ENCODE measurements at places on chromosomes 6 and 20.

GRCh38 chr6:72976484-72976883, 248.8 kb downstream of the KHDC1L start:
- no peak for DNase-seq

DNA sequence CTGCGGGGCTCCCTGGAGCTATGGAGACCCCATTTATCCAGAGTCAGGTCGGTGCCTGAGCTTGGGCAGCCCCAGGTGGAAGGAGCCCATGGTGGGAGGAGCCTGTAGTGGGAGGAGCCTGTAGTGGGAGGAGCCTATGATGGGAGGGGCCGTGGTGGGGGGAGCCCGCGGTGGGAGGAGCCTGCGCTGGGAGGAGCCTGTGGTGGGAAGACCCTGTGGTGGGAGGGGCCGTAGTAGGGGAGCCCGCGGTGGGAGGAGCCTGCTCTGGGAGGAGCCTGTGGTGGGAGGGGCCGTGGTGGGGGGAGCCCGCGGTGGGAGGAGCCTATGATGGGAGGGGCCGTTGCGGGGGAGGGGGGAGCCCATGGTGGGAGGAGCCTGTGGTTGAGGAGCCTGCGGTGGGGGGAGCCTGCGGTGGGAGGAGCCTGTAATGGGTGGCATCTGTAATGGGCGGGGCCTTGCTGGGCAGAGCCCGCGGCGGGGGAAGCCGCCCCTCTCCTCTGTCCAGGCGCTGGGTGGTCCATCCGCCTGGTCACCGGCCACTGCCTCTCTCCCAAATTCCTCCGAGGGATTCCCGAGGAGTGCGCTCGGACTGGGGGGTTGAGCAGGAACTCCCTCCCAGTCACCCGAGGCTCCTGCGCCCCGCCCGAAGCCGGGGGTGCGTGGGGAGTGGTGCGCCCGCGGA, 567 bp upstream of the FNDC11 start:
- peak; percentile 86 for DNase-seq

- DNase-seq, result no peak
Measured at GRCh38 chr20:16530201-16530681, 43.0 kb downstream of the KIF16B start.

- DNase-seq, result no peak
Measured at GRCh38 chr6:80566361-80566760, 459.9 kb downstream of the BCKDHB start.

DNA sequence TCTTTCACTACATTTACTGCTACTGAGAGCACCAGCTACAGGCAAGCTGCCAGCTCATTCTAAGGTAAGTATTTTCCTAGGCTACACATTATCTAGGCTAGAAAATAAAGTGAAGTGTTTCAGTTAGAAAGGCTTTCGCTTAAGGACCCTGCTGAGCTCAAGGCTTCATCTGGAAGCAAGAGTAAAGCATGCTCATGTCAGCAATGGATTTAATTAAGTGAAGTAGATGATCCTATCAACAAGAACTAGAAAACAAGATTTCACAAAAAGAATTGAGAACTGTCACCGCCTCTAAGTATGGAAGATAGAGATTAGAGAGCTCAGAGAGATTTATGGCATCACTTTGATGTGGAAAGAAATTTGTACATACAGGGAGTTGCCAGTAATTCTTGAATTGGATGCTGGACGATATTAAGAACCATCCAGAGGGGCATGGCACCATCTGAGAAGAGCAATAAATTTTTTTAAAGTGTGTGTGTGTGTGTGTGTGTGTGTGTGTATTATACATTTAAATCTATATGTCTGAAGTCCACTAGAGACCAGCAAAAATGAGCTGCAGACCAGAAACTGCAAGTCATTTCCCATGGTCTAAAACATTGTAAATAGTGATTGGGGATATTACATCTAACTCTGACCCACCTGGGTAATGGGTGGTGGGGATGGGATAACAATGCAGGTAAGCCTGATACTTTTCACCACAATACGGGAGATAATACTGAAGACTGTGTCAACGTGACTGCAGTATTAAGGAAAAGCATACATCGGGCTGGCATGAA, 105.2 kb upstream of the MAP7 start:
- no peak for DNase-seq

DNA sequence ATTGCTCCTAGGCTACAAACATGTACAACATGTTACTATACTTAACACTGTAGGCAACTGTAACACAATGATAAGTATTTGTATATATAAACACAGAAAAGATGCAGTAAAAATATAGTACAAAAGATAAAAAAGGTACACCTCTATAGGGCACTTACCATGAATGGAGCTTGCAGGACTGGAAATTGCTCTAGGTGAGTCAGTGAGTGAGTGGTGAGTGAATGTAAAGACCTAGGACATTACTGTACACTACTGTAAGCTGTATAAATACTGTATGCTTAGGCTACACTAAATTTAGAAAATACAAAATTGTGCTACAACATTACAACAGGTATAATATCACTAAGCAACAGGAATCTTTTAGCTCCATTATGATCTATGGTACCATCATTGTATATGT, 312.0 kb upstream of the PREP start:
- DNase-seq, result no peak

DNA sequence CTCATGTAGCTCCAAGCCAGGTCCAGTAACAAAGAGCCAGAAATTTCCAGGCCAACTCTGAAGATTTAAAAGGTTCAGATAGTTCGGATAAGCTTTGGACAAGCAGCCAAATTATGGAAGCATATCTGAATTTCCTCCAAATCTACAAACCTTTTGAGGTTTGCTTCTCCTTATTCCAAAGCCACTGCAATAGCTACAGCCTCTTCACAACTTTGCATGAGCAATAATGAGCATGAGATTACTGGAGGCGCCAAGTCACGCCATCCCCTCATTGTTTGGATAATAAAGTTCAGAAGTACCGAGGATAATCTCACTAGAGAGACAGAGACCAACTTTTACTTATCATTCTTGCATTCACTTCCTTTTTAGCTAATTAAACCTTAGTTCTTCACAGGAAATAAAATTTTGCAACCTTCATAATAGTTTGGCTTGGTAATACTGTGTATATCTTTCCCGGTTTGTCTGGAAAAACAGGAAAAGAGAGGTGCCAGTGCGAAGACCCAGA, 329.6 kb upstream of the RSPO3 start:
- DNase-seq, result no peak

DNA sequence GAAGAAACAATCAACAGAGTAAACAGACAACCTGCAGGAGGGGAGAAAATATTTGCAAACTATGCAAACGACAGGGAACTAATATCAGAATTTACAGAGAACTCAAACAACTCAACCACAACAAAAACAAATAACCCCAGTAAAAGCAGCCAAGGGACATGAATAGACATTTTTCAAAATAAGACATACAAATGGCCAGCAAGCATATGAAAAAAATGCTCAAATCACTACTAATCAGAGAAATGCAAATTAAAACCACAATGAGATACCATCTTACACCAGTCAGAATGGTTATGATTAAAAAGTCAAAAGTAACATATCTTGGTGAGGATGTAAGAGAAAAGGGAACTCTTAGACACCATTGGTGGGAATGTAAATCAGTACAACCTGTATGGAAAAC, 215.0 kb downstream of the THBS2 start:
- no peak for DNase-seq

- no peak for DNase-seq
Measured at GRCh38 chr20:51715856-51716185, 52.4 kb downstream of the ATP9A start.

- no peak for DNase-seq
Measured at GRCh38 chr6:135932651-135933050, 81.2 kb downstream of the PDE7B start.

- no peak for DNase-seq
Measured at GRCh38 chr6:170092826-170093225, 198.1 kb downstream of the DLL1 start.

- no peak for DNase-seq
Measured at GRCh38 chr20:47205577-47206123, 150.8 kb downstream of the ZMYND8 start.

GRCh38 chr6:118283766-118284165, 264.3 kb upstream of the PLN start:
- DNase-seq, result no peak

- no peak for DNase-seq
Measured at GRCh38 chr6:25056130-25056529, 120.4 kb upstream of the RIPOR2 start.

- DNase-seq, result no peak
Measured at GRCh38 chr6:44779130-44779826, 391.8 kb downstream of the CDC5L start.

DNA sequence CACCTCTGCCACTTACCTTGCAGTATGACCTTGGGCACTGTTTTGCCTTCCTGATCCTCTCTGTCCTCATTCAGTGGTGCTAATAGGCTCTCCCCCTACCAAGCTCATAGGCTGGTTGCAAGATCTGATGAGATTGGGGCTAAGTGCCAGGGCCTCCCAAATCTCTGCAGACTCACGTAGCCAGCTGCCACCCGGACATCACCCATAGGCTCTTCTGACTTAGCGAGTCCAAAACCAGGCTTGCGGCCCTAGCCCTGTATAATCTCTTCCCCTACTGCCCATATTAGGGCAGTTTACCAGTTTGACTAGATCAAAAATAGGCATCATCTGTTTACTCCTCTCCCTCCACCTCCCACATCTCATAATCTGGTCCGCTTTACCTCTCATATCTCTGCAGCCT, 54.2 kb upstream of the VSTM2L start:
- DNase-seq, result no peak

- no peak for DNase-seq
Measured at GRCh38 chr6:88539295-88539764, 373.2 kb upstream of the CNR1 start.

DNA sequence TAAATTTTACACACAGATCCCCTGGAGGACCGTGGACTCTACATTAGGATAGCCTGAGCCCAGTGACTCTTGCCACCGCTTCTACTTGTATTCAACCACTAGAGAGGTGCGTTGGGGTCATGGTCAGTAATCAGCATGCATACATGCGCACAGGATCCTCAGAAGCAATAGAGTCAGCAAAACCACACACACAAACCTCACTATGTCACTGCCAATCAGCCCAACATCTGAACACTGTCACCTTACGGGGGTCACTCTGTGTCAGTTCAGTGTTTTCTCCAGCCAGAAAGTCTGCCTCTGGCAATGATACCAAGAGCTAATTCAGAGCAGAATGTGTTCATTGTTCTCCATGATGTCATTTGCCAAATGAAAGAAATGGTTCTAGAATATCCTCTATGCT, 225.3 kb downstream of the KHDC1L start:
- no peak for DNase-seq

GRCh38 chr20:61901392-61902220, 164.1 kb downstream of the TAF4 start:
- no peak for DNase-seq

DNA sequence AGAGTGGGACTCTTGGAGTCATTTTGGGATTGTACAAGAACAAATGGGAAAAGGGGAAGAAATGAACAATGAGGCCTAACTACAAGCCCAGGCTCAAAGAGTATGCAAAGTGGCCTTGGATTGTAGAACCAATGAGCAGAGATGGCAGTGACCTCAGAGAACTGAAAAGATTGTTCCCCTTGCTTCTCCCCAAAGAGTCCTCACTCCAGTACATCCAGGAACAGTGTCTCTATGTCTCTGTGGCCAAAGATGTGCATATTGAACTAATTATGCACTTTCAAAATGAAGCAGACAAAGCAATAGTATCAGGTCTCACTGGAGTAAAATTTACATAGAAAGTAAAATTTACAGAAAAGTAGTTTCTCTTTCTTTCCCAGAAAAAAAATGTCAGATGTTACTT, 81.0 kb downstream of the SMLR1 start:
- no peak for DNase-seq

DNA sequence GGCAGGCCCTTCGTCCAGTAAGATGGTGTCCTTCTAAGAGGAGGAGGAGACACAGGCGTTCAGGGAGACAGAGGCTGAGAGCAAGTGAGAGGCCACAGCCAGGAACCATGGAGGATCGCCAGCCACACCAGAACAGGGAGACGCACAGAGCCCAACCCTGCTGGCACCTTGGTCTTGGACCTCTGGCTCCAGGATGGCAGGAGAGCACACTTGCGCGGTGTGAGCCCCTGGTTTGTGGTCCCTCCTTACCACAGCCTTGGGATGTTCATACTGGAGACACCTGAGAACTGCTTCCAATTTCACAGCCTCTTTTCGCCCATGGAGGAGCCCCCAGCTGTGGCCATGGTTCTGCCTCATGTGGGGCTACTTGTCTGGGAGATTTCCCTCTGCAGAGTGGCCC, 222.4 kb downstream of the DLL1 start:
- DNase-seq, result no peak

DNA sequence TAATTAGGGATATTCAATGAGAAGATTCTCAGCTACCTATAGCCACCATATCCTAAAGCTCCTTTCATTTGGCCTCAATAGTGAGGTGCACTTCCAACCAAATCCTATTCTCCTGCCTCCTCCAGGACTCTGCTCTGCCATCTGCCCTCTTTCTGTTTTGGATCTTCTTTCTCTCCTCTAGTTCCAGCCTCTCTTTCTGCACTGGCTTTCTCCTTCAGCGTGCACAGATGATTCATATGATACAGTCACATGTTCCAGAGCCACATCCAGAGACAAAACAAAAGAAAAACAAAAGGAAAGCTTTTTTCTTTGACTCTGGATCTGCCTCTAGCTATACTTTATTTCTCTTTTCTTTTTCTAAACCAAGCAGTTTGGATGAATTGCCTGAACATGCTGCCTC, 531.9 kb upstream of the MAN1A1 start:
- DNase-seq, result no peak

- no peak for DNase-seq
Measured at GRCh38 chr6:150380256-150380655, 11.4 kb downstream of the IYD start.

GRCh38 chr6:157649311-157650260, 173.5 kb upstream of the SNX9 start:
- no peak for DNase-seq

DNA sequence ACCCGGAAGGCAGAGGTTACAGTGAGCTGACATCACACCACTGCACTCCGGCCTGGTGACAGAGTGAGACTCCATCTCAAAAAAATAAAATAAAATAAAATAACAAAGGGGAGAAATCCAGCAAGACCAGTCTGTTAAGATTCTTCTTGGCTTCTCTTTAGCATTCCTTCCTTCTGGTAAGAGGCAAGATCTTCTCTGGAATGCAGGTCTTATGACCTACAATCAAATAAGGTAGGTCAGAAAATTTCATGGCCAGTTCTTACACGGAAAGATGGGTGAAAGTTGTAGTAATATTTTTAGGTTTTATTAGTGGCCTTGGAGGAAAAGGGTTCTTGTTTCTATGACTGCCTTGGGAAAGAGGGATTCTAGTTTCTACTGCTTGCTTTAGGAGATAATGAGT, 180.9 kb downstream of the FUT9 start:
- DNase-seq, result no peak

DNA sequence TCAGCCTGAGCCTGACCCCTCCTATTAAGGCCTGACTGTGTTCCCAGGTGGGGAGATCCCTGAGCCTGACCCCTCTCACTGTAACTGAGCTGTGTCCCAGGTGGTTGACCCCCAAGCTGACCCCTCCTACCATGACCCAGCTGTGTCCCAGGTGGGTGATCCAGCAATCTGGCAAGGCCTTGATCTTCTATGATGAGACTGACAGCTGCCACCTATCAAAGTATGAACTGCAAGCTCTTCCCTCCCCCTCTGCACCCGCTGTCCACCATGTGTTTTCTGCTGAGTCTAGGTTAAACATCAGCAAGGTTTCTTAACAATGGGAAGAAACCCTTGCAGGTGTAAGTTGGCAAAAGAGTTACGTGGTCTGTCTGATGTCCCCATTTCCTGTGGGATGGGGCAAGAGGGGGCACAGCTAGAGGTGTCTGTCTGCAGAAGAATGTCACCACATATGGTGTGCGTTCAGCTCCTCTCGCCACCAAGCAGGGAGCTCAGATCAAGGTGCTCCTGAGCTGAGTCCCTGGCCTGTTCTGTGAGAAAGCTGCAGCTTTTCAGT, 5.9 kb downstream of the PXDC1 start:
- no peak for DNase-seq

Data from stimulated activated CD4-positive, alpha-beta T cell treated with anti-CD3 and anti-CD28 coated beads, Interleukin-15, amount 100 ng/mL, for 1 hour (primary cell).